ENCODE measurements at places on chromosomes 1 and 21. TPM values are rescaled to one million over a fixed set of nuclear protein-coding genes. Genes with fewer than 3 reads are reported as not detected.

Gene ZYG11A
- polyA plus RNA-seq: not detected

Gene ADCY10
- 0.60 TPM for polyA plus RNA-seq

Gene FCRLA
- not detected for polyA plus RNA-seq

Gene FGR
- 4.6 TPM for polyA plus RNA-seq

Gene TMEM82
- polyA plus RNA-seq: 0.10 TPM

Gene RAB7B
- 3.4 TPM for polyA plus RNA-seq

Gene UBXN10
- polyA plus RNA-seq: 1.5 TPM

Gene CHI3L2
- 5.7 TPM for polyA plus RNA-seq

Gene KCND3
- polyA plus RNA-seq: 2.1 TPM

Gene LDLRAP1
- 15.7 TPM for polyA plus RNA-seq

Gene ALX3
- polyA plus RNA-seq: 0.08 TPM

Gene CMPK1
- polyA plus RNA-seq: 71.6 TPM

Gene SYCP1
- not detected for polyA plus RNA-seq

Gene CD34
- 9.2 TPM for polyA plus RNA-seq

Gene OR2W3
- polyA plus RNA-seq: 0.13 TPM

Gene DNAJC28
- 4.3 TPM for polyA plus RNA-seq

Gene CNR2
- polyA plus RNA-seq: not detected

Gene ZRANB2
- polyA plus RNA-seq: 47.0 TPM

Gene RGS4
- polyA plus RNA-seq: 1.8 TPM

Gene UQCRHL
- polyA plus RNA-seq: 2.4 TPM

Gene CENPS
- polyA plus RNA-seq: 14.1 TPM

Gene DMRTA2
- not detected for polyA plus RNA-seq

Gene FNDC10
- polyA plus RNA-seq: 5.1 TPM

Gene BGLAP
- 1.5 TPM for polyA plus RNA-seq

Gene SERPINC1
- polyA plus RNA-seq: not detected

Gene CR2
- 4.2 TPM for polyA plus RNA-seq

All from stomach (tissue), 19 donors.